ENCODE measurements at places on chromosomes 3 and 15.

- no peak for DNase-seq
Observed at GRCh38 chr3:53188136-53188685, 27.2 kb downstream of the PRKCD start.

- DNase-seq, result no peak
Observed at GRCh38 chr3:186901135-186901734, 29.1 kb upstream of the ST6GAL1 start.

DNA sequence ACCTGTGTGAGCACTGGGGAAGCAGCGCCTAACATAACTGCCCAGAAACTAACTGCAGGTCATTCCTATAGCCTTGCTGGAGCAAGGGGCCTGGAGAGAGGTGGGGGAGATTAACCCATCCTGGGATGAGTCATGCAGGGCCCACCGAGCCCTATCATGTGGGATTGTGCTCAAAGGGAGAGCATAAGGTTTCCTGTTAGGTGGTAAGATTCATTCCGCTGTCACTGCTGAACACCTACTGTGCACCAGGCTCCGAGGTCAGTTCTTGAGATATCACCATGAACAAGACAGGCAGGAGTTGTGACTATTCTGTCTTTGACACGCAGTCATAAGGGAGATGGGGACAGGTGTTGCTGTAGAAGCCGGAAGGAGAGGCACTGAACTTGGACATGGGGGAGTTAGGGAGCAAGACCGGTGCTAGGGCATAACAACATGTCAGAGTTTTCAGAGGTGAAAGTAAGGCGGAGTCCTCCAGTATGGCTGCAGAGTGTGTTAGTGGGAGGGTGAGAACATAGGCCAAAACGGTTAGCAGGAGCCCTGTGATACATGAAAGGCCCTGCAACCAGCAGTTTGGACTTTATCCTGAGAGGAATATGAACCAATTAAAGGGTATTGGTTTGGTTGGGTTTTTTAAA, 2.4 kb downstream of the SLC25A38 start:
- no peak for DNase-seq

GRCh38 chr3:56322862-56323261, 145.4 kb downstream of the ERC2 start:
- no peak for DNase-seq

GRCh38 chr3:187020376-187020775, 90.0 kb downstream of the ST6GAL1 start:
- DNase-seq, result no peak

GRCh38 chr3:8638994-8639658, 5.5 kb downstream of the SSUH2 start:
- DNase-seq, result no peak

GRCh38 chr3:24519368-24520100, 24.9 kb upstream of the THRB start:
- no peak for DNase-seq

- DNase-seq, result no peak
Observed at GRCh38 chr3:24526640-24527212, 32.1 kb upstream of the THRB start.

DNA sequence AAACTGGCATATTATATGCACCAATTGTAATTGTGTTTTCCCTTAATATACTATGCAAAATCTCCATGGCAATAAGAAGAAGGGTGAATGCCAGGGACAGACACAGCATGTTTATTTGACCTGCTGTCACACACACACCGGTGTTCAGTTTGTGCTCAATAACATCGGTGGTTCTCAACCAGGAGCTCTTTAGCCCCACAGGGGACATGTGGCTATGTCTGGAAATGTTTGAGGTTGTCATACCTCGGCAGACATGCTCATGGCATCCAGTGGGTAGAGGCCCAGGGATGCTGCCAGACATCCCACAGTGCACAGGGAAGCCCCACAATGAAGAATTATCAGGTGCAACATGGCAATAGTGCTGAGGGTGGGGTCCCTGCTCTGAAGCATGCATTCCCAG, 38.2 kb downstream of the GLB1 start:
- no peak for DNase-seq

GRCh38 chr15:68546318-68546717, 32.5 kb upstream of the CORO2B start:
- no peak for DNase-seq

DNA sequence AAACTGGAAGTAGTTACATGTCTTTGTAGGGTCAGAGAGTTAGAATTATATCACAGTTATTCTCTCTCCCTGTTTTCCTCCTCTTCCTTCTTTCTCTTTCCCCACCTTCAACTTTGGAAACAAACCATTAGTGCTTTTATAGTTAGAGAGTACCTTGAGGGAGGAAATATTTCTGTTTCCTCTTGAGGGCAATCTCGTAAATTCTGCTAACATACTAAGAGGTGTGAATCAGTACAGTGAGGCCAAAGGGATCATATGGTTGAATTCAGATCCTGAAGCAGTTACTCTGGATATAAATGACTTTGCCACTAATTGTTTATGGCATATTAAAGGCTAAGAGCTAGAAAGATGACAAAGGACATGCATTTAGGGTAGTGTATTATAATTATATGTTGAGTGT, 60.3 kb upstream of the CCNL1 start:
- DNase-seq, result no peak

DNA sequence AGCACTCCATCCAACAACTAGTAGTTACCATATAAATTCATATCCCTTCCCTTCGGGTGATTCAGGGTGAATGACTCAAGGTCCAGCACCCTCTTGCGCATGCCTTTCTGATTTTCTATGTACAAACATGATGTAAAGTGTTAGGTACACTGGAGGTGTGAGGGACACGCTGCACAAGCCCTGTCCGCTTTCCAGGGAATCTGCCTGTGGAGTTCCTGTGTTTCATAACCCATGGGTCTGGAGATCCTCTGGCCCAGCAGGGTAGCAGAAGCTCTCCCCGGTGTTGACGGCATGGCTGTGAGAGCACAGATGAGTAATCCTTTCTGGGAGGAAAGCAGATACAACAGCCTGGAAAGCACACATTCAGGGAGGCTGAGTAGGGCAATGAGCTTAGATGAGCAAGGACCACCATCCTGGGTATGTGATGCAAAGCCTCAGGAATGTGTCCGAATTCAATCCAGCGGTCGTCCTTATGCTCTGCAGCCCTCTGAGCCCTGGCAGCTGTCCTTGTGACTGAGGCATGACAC, 142.9 kb upstream of the TP63 start:
- DNase-seq, result no peak

- DNase-seq, result no peak
Observed at GRCh38 chr3:44865272-44866035, 3.7 kb downstream of the TMEM42 start.

DNA sequence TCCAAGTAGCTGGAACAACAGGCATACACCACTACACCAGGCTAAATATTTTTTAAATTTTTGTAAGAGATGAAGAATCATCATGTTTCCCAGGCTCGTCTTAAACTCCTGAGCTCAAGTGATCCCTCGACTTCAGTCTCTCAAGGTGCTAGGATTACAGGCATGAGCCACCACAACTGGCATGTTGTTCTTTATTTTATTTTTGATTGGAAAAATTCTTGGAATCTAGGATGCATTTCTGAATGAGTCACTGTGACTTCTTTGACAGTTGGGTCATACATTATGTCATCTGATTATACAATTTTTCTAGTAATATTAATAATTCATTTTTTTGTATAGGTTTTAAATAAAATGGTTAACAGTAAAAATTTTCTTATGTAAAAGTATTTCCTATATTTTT, 870.2 kb downstream of the SI start:
- no peak for DNase-seq

- peak; percentile 77 for DNase-seq
Observed at GRCh38 chr3:46127503-46127902, 80.6 kb downstream of the CCR1 start.

- no peak for DNase-seq
Observed at GRCh38 chr15:84143753-84144314, 91.7 kb upstream of the GOLGA6L4 start.

- DNase-seq, result no peak
Observed at GRCh38 chr15:44695294-44695693, 15.8 kb downstream of the PATL2 start.

- DNase-seq, result no peak
Observed at GRCh38 chr3:73072634-73073033, 11.2 kb downstream of the EBLN2 start.

- no peak for DNase-seq
Observed at GRCh38 chr3:67686069-67686468, 31.7 kb upstream of the SUCLG2 start.

- DNase-seq, result no peak
Observed at GRCh38 chr3:187497052-187497451, 128.9 kb downstream of the RTP4 start.

DNA sequence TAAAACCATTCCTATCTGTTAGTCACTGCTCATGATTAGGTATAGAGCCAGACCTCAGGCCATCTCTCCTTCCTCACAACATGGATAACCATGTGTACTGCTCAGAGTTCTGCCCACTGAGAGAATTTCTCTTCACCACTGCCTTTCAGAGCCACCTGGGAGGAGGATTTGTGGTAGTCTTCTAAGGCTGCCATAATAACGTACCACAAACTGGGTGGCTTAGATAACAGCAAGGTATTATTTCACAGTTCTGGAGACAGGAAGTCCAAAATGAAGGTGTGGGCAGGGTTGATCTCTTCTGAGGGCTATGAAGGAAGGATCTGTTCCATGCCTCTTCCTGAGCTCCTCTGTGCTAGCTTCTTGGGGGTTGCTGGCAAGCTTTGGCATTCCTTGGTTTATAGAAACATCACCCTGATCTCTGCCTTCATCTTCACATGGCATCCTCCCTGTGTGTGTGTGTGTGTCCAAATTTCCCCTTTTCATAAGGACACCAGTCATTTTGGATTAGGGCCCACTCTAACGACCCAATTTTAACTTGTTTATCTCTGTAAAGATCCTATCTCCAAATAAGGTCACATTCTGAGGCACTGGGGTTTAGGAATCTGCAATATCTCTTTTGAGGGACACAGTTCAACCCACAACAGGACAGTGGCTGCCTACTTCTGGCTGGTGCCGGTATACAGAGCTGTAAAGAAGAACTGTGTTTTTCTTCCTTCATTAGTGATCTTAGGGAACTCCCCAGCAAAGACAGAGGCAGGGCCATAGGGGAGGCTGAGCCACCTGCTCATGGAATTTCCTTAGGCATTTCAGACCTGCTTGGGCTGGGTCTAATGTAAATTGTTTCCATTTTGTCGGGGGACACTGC, 42.1 kb upstream of the NOX5 start:
- no peak for DNase-seq

DNA sequence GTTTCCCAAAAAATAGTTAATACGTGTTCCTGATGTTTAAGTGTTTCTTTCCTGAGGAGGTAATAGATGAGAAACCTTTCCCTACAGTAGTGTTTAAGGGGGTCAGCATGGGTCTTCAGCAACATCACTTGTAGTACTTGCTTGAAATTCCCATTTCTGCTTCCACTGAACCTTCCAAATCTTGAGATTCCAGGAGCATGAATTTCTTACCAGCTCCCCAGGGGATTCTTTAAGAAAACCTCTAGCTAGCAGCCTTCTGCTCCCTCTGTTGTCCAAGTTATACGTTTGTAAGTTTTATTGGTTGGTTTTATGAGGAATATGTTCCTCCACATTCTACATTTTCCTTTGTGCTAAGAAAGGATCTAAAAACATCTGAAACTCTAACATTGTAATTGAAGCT, 38.2 kb upstream of the ACP3 start:
- no peak for DNase-seq

DNA sequence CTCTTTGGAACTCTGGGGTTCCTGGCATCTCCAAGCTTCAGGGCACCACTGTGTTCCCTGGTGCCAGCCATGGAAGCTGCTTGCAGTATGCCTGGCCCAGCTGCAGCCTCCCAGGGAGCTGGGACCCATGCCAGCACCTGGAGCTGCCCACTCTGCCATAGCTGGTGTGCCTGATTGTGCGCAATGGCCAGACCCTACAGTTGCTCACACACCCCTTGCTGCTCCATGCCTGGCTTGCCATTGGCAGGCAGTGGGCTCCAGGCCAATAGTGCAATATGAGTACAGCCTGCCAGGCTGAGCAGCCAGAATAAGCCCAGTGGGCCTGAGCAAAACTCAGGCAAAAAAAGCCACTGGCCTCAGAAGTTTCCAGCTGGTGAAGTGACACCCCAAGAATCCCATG, 43.8 kb upstream of the LRRFIP2 start:
- DNase-seq, result no peak

DNA sequence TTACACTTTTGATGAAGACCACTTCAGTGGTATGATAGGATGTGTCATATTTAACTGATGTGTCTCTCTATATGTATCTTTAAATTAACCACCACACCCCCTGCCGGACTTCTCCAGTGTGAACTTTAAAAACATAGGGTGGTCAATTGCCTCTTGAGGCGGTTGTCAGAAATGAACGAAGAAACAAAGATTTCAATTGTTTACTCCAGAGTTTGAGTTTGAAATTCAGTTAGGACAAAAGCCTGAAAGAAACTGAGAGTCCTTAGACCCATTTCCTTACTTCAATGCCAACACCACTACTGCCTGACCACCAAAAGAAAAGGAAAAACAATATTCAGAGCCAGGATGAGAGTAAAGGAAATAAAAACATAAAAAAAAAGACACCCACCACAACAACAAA, 40.2 kb downstream of the VGLL3 start:
- DNase-seq, result no peak

- DNase-seq, result no peak
Observed at GRCh38 chr3:196093317-196094111, 11.6 kb upstream of the TFRC start.

- DNase-seq, result no peak
Observed at GRCh38 chr3:156694536-156694935, 20.1 kb downstream of the TIPARP start.

- DNase-seq, result peak; percentile 46
Observed at GRCh38 chr3:78988324-78988723, 779.5 kb downstream of the ROBO1 start.

DNA sequence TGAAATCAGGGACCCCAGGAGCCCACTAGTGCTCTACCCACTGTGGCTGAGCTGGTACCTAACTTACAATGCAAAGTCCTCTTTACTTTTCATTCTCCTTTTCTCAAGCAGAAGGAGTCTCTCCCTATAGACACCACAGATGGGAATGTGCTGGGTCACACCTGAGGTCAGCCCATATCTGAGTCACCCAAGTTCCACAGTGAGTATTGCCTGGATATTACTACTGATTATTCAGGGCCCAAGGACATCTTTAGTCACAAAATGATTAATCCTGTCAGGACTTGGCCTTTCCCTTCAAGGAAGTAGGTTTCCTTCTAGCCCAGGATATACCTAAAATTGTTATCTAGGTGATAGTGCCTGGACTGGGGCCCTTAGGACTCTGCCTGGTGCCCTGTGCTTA, 1305.2 kb downstream of the SI start:
- DNase-seq, result no peak

DNA sequence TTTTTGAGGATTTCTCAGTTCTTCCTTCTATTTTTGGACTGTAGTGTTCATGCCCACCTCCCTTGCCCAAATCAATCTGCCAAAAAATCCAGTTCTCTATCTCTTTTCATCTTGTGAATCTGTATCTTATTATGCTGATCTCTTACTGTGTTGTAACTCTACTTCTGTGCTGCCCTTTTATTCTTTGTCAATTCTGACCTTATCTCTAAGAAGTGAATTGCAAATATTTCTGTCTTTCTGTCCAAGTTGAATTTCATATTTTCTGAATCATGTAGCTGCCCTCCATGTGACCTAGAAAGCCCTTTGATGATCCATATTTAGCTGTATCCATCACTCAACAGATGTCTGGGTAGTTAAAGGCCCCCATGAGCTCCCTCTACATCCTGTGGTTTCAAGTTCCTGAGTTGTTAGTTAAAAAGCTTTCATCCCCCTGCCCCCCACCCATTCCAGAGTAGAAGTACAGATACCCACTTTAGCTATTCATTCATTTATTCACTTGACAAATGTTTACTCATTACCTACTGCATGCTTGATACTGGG, 33.6 kb upstream of the ETV5 start:
- no peak for DNase-seq

All from ACHN (cell line).